GM19239 (cell line): ENCODE measurements at places on chromosomes 3 and 15.
A peak's percentile ranks its signal among the peaks of the same experiment; 100 is the strongest.

DNA sequence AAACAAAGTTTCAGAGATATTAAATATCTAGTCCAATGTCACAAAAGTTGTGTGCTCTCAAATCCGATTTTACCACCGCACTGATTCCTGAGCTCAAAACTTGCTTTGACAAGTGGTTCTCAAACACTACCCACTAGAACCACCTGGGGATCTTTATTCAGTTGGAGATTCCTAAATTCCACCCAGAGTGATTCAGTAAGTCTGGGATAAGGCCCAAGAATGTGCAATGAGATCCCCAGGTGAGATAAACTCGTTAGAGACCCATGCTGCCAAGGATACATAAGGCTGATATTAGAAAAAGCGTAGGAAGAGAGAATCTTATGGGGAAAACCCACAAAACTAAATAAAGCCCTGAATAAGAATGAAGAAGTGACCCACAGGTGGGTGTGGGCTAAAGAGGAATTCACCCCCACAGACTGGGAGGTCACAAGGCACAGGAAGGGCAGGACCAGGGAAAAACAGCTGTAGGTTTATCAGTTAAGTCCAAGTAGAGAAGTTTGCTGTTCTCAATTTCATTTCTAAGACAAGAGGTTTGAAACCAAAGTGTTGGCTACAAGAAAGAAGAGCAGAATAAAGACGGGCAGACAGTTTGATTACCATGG is 11.5 kb upstream of the RPS17 start:
- DNase-seq, result no peak

GRCh38 chr15:100733101-100733842 is 130.9 kb downstream of the ASB7 start:
- no peak for DNase-seq

DNA sequence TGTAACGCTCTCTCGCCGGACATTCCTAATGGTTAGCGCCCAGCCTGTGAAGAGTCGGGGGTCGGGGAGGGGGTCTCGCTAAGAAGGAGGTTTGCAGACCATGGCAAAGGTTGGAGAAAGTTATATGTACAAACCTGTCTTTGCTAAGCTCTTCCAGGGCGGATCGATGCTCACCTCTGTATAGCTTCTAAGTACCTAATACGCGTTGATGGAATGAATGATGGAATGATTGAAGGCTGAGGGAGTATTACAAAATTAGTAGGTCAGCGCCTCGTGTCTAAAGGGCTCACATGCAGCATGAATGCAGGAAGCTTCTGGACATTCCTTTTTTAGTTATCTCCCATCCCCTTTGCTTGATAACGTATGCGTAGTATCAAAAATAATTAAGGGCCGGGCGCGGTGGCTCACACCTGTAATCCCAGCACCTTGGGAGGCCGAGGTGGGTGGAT is 305 bp upstream of the KPNA1 start:
- DNase-seq, result no peak

DNA sequence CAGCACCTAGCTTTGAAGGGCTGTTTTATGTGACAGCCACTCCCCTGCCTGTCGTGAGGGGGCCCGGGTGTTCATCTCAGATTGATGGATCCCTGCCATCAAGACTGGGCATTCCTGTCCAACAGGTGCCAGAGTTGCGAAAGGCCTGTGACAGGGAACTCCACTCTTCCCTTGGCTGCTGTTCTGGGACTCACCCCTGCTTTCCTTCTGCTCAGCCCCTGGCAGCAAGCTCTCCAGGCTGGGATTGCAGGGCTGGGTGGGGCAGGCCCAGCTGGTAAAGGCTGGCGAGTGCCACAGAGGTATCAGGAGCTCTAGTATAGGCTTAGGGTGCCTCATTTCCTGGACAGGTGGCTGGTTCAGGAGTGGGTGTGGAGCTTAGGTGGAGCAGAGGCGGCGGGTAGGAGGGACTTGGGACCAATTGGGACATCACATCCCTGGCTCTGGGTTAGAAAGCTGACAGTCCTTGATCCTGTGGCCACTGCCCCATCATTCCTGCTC is at the start of gene PLA2G4B:
Gene PLA2G4B (plus strand): TSS at position 448 of the 498 bp plus-strand sequence. CDS start 67 bp downstream, outside the sequence.
- no peak for DNase-seq

DNA sequence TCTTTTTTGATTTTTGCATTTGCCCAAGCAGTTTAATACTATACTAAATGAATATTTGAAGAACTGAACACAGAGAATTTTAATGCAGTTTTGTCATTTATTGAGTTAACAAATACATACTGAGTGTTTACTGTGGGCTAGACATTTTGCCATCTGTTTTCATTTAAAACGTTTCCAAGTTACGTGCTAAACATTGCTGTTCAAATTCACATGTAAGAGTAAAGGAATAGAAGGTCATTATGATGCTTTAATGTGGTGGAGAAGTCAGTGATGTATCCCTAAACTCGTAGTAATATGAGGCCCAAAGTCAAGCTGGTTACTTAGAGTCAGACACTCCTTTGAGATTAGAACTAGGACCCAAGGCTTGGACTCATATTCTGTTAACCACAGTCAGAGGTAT is 49.4 kb downstream of the CRYBG3 start:
- DNase-seq, result no peak

DNA sequence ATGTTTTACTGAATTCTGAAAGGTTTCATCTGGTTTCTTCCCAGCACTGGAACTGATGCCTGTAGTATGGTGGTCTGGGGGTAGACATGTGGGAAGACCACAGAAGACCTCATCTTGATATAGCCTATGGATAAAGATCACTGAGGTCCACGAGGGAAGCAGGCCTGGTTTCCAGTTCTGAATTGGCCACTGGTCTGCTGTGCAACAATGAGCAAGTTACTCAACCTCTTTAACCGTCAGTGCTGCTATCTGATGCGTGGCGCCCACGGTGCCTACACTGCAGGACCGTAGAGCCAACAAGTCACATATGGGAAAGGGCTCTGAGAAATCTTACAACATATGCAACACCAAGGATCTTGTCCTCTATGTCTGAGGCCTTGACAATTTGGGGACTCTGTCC is 13.3 kb downstream of the TLE3 start:
- DNase-seq, result no peak

- DNase-seq, result peak; percentile 83
Observed at GRCh38 chr3:195859061-195859845, 47.5 kb upstream of the MUC4 start.

GRCh38 chr3:116815831-116816588 is 106.4 kb downstream of the TUSC7 start:
- DNase-seq, result no peak

GRCh38 chr15:78709263-78709882 is 68.4 kb upstream of the CHRNB4 start:
- peak; percentile 52 for DNase-seq
